AG08396 (cell line): ENCODE measurements at places on chromosomes 2 and 18.

- DNase-seq, result no peak
Observed at GRCh38 chr2:7620255-7620654, 703.0 kb downstream of the RNF144A start.

DNA sequence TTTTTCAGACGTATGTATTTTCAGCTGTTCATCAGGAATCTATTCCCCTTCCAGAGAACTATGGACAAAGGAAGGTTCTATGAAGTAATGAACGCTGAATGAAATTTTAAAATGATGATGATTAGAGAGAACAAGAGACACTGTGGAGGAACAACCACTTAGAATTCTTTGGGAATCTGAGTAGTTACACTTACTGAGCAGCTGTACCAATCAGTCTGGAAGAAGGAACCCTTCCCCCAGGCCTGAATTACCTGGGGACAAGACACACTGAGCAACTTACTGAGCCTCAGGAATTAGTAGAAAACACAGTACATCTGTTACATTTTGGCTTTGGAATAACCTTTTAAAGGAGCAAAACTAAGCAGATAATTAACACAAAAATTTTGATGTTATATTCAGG is 1.9 kb downstream of the MSTN start:
- DNase-seq, result no peak

DNA sequence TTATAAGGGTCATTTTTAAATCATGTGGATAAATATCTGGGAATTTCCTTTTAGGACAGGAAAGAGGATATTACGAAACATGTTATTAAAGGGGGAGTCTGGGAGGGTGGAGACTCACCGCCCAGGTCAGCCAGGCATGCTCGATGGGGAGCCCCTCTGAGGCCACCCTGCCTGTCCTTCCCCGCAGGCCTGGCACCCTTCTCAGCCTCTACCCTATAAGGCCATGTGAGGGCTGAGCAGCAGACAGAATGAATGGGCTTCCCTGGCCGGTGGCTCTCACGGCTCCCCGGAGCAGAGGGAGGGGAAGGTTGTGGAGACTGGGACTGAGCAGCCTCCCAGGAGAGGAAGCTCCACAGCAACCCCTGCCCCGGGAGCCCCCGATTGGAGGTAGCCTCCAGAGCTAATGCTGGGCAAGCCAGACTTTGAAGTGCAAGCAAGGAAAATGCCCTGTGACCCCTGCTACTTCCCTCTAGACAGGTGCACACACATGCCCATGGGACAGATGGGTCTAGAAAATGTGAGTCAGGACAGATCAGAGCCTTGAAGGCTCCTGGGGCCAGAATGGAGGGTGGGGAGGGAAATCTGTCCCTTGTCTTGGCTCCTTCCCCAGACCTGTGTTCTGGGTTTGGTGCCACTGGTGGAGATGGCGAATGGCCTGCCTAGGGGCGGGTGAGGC is 13.2 kb upstream of the ARMC9 start:
- DNase-seq, result no peak

- DNase-seq, result no peak
Observed at GRCh38 chr2:72134408-72134996, 13.2 kb downstream of the CYP26B1 start.

- no peak for DNase-seq
Observed at GRCh38 chr2:216205486-216205885, 96.3 kb downstream of the XRCC5 start.
